Activated CD8-positive, alpha-beta memory T cell treated with anti-CD3 and anti-CD28 coated beads for 1 hour (primary cell): ENCODE measurements at places on chromosomes 12 and 14.

DNA sequence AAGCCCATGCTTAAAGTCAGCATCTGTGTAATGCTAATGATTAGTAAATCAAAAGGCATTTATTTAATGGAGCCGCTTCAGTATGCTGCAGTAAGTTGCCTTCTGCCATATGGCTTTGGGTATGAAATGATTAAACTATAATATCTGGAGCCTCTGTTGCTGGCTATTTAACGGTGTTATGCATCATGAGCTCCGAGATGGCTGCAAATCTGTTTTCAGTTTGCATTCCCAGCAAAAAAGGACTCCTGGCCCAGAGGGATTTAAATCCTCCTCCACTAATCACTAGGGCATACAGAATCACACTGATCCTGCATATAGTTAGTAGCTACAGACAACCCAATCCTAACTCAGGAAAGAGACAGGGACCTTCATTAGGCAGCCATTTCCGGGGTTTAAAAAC is 171.5 kb upstream of the EEA1 start:
- no peak for DNase-seq

DNA sequence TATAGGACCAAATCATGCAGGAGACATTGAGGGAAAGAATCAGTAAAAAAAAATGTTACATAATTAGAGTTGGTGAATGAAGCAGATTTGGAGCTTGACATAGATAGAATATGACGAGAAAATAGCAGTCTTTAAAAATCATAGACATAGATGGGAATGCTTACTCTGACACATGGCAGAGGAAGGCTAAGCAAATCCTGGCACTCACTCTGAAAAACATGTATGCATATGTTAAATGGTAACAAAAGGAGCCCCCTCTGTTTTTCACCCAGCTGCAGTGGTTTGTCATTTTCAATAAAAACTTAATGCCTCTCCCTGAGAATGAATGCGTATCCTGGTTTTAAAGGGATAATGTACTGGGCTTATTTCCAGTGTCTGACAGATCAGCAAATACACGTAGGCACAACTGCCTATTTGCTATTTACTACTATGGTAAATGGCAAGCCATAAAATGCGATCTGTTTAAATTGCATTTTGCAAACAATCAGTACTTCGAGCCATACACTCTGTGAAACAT is 561.2 kb upstream of the SEL1L start:
- no peak for DNase-seq

DNA sequence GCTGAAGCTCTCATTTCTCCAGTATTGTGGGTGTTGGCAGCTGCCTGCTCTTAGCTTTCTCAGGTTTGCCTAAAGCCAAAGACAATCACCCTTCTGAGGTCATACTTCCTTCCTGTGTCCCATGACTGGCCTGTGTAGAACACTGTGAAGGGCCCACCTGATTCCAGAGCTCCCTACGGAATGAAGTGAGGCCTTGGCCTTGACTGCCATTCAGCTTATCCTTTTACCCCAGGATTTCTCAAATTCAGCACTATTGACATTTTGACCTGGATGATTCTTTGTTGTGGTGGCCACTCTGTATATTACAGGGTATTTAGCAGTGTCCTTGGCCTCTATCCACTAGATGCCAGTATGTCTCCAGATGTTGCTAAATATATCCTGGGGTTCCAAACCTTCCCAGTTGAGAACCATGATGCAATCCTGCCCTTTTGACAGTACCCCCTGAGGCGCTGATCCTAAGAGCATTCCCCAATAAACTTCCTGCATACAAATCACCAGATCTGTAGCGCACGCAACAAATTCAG is 112.3 kb upstream of the KRR1 start:
- DNase-seq, result no peak

DNA sequence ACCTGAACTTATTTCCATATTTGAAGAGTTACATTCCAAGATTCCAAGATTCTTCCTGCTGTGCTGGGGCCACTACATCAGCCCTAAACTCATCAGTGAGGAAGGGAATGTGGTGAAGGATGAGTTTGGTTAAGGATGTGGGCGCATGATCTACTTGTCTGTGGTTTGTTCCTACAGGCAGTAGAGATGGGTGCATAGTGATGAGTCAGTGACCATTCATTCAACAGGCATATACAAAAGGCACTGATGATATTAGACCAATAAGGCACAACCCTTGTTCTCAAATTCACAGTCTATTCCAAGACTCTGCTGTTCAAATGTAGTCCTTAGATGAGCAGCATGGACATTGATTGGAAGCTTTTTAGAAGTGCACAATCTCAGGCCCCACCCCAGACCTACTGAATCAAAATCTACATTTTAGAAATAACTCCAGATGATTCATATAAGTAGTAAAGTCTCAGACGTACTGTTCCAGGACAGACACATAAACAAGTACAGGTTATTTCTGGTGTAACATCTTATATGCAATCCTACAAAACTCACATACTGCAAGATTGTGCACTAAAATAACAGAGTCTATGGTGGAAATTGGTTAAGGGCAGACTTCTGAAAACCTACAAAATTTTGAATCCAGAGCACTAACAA is 47.7 kb upstream of the MAP3K9 start:
- DNase-seq, result no peak

DNA sequence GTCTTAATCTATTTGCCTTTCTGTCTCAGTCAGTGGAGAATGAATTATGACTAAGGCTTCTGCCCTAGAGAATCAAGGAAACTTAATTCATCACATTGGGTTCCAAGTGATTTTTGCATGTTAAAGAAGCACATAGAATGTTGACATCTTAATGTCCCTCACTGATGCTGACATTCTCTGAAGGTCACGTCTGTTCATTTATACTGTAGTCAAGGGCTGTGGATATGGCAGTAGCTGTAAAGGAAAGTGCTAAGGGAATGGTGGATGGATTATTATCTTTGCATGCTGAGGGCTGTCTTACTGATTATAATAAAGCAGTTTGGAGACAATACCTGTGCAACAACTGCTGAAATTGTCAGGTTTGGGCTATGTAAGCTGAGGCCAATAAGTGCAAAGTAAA is 161.2 kb downstream of the PLCZ1 start:
- DNase-seq, result no peak

DNA sequence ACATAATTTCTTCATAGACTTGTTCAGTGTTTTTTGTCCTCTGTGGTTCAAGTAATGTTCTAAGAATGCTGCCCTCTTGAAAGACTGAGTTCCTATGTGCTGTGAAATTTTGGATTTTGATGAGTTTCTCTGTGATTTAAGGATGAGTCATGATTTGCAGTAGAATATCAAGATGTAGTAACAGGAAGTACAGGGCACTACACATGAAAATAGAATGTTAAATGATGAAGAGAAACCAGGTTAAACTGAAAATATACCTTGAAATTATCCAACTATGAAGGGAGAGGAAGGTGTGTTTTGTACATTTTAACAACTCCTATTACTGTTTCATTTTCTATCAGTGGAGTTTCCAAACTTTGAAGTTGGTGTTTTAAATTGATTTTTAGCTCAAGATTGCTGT is 4.8 kb downstream of the ELK3 start:
- DNase-seq, result no peak

DNA sequence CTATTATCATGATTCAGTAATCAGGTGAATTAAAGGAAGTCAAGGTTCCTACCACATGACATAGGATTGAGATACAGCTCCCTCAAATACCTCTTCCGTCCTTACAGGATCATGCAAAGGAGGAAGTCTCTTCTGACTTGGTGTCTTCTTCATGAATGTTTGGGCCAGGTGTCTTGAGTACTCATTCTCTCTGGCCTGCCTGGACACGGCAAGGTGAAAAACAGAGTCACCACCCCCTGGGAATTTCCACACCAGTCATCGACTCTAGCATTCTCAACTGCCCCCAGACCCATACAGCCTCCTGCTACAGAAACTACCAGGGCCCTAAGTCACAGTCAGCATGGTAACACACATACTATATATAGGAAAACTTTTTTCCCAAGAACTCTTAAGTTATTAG is 44.9 kb upstream of the LTBP2 start:
- no peak for DNase-seq

GRCh38 chr14:73162251-73162650 is 25.9 kb downstream of the PSEN1 start:
- DNase-seq, result no peak

DNA sequence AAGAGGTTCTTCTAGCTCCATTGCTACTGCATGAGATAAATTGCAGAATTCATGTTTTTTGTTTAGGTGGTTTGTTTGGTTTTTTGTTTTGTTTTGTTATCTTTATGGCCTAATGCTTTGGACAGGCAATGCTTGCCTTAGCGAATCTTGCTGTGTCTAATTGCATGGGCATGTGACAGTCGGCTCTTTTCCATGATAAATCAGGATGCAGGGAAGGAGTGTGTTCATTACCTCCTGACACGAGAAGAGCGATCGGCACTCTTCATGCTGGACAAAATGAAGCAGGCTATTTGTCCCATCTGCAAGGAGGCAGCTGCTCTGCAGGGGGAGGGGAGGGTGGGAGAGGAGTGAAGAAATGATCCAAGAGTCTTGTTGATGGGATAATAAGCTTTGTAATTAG is 6.5 kb downstream of the CCDC60 start:
- DNase-seq, result no peak

- no peak for DNase-seq
Observed at GRCh38 chr12:106342397-106343213, 14.9 kb upstream of the POLR3B start.

DNA sequence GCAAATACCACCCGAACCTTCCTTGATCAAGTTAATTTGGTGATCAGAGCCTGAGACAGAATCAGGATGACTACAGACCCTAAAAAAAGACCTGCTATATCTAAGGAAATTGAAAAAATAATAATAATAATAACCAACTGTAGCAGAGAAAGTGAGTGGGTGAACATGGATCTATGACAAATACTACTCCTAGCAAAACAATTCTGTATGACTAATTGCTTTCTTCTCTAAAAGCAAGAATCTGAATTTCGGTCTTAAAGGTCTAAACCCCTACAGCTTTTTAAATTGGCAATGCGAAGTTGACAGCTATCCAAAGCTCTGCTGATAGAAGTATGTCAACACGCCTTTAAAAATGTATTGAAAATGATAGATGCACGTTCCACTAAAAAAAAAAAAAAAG is 102.2 kb downstream of the PRKAB1 start:
- no peak for DNase-seq

- DNase-seq, result no peak
Observed at GRCh38 chr12:92950011-92950410, 20.9 kb upstream of the EEA1 start.
